Left lung (tissue), 14 donors: ENCODE measurements at places on chromosomes 5 and 9.

DNA sequence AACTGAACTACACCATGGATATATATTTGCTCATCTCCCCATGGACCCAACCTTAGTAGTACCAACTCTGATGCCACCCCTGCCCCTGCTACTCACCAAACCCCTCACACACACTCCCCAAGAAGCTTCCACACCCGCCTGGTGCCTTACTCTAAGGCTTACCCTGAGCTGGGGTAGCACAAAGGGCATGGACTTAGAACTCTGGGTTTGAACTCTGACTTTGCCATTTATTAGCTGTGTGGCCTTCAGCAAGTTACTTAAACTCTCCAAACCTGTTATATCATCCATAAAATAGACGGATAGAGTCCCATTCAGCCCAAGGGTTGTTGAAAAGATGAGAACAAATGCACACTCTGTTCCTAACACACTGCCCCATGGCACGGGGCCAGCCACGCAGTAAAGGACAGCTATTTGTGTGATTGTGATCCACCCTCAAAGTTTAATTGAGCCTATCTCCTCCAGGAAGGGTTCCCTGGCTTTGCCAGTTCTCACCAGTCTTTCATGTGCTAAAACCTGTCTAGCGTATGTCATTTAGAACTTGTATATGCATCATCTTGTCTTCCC lies 111.0 kb downstream of the KLHL3 start:
- H3K27me3 ChIP-seq, result no peaks in the 10 kb centered on the region
- no peak for DNase-seq
- H3K4me1 ChIP-seq, result no peaks in the 10 kb centered on the region
- H3K36me3 ChIP-seq, result no peaks in the 10 kb centered on the region
- no peak overlapping the region for H3K4me3 ChIP-seq

DNA sequence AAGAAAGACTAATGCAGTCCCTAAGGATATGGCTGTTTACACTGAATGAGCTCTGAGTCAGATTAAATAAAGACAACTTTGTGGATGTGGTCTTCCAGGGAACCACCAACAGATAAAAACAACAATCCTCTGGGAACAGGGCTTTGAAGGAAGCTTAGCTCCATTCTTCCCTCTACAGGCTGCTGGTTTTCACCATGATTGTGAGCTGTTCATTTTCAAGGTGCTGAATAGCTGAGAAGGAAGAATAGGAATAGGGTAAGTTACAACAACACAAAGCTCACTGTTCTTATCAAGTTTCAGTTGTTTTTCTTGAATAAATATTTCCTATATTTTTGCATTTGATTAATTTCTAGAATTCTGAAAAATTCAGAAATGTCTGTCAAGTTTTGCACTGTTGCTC lies 25.9 kb upstream of the PTAR1 start:
- no peak for DNase-seq
- H3K27me3 ChIP-seq, result no peaks in the 10 kb centered on the region
- H3K4me3 ChIP-seq, result no peak overlapping the region

DNA sequence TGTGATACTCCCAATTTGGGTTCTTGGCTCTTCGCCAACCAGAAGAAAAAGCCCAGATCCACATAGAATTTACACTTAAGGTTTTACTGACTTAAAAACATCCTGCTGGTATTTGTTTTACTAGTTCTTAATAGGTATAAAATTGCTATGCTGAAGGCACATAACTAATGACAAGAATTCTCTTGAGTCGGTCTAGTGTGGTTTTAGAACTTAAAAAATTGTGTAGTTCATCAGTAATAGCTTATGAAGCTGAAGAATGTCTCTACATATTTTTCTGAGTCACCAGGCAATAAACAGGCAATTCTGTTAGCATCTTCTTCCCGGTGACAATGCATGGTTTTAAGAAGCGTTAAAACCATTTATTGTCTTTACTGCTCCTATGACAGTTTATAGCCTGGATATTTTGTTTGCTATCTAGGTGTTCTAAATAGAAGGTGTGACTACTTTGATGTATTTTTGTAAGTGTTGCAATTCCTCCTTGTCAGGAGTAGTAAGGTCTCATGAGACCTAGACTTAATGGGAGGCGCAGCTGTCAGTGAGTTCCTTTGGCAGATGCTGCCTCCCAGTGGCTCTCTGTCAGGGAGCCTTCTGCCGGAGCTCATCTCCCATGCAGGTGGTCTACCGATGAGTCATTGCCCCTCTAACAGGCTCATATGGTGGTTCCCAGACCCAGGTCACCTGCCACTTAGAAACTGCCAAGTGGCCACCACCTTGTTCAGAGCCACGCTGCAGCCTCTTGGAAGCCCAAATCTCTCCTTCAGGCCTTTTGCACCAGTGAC lies 173.8 kb downstream of the MAST4 start:
- no peak for DNase-seq
- no peaks in the 10 kb centered on the region for H3K27me3 ChIP-seq
- H3K27ac ChIP-seq, result no peak overlapping the region

DNA sequence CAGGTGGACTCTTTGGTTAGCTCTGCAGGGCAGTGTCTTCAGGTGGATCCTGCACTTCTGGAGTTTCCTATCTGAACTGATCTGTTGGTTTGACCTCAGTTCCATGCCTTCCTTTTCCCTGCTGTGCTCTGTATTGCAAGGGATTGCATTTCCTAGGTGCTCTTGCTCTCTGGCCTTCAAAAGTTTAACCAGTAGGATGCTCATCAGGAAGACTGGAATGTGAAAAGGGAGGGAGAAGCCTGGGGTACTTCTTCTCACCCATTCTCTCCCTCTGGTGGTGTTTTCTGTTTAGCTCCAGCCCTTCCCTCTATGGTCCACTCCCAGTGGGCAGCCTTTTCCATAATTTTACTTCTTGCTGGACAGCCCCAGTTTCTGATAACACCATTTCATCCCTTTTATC lies 78.5 kb downstream of the ZNF618 start:
- no peaks in the 10 kb centered on the region for H3K27me3 ChIP-seq
- no peak for DNase-seq
- no peak overlapping the region for H3K27ac ChIP-seq
- no peaks in the 10 kb centered on the region for H3K36me3 ChIP-seq
- H3K4me3 ChIP-seq, result no peak overlapping the region

- no peaks in the 10 kb centered on the region for H3K36me3 ChIP-seq
- no peaks in the 10 kb centered on the region for H3K4me1 ChIP-seq
- no peak overlapping the region for H3K27ac ChIP-seq
- DNase-seq, result peak; percentile 39
- H3K4me3 ChIP-seq, result no peak overlapping the region
- H3K27me3 ChIP-seq, result no peaks in the 10 kb centered on the region
Observed at GRCh38 chr5:143646961-143647360, 165.0 kb upstream of the HMHB1 start.

DNA sequence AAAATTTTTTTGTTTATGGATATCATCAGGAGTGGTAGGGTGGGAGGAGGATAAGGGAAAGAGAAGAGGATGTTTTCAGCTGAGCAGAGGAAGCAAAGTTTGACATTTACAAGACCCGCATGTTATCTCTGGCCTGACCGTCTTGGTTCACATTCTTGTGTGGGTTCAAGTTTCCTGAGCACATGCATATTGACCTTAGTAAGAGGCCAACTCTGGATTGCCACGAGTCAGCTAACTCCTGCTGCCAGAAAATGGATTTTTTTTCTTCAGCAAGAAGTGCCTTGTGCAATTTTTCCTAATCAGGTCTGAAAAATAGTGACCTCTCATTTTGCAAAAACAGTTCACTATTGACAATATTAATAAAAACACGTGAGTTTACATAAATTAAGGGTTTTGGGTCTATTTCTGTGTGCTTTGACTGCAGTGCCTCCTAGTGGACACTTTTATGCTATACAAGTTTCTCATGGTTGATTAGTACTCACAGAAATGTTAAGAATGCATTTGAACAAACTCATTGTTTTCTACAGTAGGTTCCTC lies 27.1 kb upstream of the BASP1 start:
- H3K27me3 ChIP-seq, result no peaks in the 10 kb centered on the region
- DNase-seq, result no peak
- H3K4me3 ChIP-seq, result no peak overlapping the region
- H3K36me3 ChIP-seq, result no peaks in the 10 kb centered on the region
- peaks cover 7% of the 10 kb centered on the region for H3K4me1 ChIP-seq

DNA sequence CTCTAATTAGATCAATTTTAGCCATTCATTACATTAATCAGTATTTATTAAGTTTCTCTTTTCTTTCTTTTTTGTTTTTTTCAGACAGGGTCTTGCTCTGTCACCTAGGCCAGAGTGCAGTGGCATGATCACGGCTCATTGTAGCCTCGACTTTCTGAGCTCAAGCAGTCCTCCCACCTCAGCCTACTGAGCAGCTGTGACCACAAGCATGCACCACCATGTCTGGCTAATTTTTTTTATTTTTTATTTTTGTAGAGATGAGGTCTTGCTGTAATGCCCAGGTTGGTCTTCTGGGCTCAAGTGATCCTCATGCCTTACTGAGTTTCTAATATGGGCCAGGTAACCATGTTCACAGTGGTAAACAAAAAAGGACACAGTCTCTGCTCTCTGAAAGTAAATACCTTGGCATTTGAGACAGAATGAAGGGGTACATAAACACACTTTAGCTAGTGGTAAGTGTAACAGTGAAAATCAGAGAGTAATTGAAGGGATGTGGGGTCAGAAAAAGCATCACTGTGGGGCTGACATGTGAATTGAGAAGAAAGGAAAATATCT lies 336.3 kb downstream of the ADGRV1 start:
- H3K27me3 ChIP-seq, result no peaks in the 10 kb centered on the region
- H3K4me3 ChIP-seq, result no peak overlapping the region
- no peak overlapping the region for H3K27ac ChIP-seq
- no peak for DNase-seq
- H3K4me1 ChIP-seq, result no peaks in the 10 kb centered on the region

- no peak overlapping the region for H3K27ac ChIP-seq
- no peaks in the 10 kb centered on the region for H3K36me3 ChIP-seq
- no peak overlapping the region for H3K4me3 ChIP-seq
- no peak for DNase-seq
- no peaks in the 10 kb centered on the region for H3K4me1 ChIP-seq
Observed at GRCh38 chr9:21281275-21281674, 23.8 kb downstream of the IFNA5 start.

- H3K4me1 ChIP-seq, result no peaks in the 10 kb centered on the region
- no peak for DNase-seq
- no peaks in the 10 kb centered on the region for H3K36me3 ChIP-seq
- no peak overlapping the region for H3K4me3 ChIP-seq
Observed at GRCh38 chr9:114745879-114746550, 59.8 kb downstream of the TNFSF15 start.

DNA sequence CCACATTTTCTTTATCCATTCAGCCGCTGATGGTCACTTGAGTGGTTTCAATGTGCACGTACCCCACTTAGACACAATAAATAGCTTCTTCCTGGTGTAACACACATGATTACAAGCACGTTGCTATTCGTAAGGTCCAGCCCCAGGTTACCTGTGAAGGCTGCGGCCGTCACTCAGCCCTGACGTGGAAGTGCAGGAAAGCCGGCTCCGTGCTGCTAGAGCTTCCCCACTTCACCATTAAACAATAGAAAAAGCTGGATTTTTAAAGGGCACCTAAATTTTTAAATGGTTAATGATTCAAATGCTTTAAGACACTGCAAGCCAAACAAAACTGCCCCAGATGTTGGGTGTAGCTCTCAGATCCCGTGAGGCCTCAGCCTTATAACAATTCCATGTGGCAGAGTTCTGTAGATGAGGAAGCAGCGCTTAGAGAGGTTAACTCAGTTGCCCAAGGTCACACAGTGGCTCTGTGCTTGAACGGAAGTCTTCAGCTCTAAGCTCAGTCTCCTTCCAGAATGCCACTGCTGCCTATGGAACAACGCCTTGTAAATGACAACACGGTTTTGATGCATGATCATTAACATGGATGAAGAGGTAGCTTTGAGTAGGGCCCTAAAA lies 125.7 kb downstream of the COL23A1 start:
- no peaks in the 10 kb centered on the region for H3K27me3 ChIP-seq
- H3K36me3 ChIP-seq, result no peaks in the 10 kb centered on the region
- peaks cover 9% of the 10 kb centered on the region for H3K4me1 ChIP-seq
- DNase-seq, result no peak

DNA sequence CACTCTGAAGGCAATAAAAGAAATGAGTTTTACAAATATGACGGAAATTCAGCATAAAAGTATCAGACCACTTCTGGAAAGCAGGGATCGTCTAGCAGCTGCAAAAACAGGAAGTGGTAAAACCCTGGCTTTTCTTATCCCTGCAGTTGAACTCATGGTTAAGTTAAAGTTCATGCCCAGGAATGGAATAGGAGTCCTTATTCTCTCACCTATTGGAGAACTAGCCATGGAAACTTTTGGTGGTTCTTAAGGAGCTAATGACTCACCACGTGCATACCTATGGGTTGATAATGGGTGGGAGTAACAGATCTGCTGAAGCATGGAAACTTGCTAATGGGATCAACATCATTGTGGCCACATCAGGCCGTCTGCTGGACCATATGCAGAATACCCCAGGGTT lies 93.5 kb upstream of the RGMB start:
- H3K27ac ChIP-seq, result no peak overlapping the region
- H3K4me1 ChIP-seq, result no peaks in the 10 kb centered on the region
- DNase-seq, result no peak
- no peaks in the 10 kb centered on the region for H3K36me3 ChIP-seq

DNA sequence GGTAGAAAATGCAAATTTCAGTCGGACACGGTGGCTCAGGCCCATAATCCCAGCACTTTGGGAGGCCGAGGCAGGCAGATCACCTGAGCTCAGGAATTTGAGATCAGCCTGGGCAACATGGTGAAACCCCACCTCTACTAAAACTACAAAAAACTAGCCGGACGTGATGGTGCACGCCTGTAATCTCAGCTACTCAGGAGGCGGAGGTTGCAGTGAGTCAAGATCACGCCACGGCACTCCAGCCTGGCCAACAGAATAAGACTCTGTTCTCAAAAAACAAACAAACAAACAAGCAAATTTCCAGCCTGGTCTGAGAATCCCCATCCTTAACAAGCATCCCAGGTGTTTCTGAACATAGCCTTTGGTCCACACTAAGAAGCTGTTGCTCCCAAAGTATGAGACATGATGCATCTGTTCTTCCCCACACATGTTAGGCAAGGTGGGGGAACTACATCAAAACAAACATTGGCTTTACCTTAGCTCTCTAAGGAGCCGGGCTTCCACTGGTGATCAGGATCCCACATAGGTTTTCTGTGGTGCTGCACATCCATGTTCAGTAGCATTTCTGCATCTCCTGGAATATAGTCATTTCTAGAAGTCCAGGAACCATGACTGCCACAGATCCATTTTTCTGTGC lies 92.5 kb upstream of the DMRT1 start:
- no peaks in the 10 kb centered on the region for H3K27me3 ChIP-seq
- DNase-seq, result no peak
- H3K27ac ChIP-seq, result no peak overlapping the region
- H3K36me3 ChIP-seq, result peaks cover 15% of the 10 kb centered on the region
- H3K4me1 ChIP-seq, result peaks cover 37% of the 10 kb centered on the region
